SK-MEL-5 (cell line): ENCODE measurements at places on chromosomes 4 and X. TPM values are rescaled to one million over a fixed set of nuclear protein-coding genes. Genes with fewer than 3 reads are reported as not detected.

Gene TRAM1L1
- 1.7 and 2.8 TPM in 2 replicates for total RNA-seq

Gene PDLIM3
- total RNA-seq: 73.2 and 79.0 TPM in 2 replicates

Gene MAP3K15
- 0.19 and 0.66 TPM in 2 replicates for total RNA-seq

Gene CXCL6
- total RNA-seq: not detected in 2 replicates

Gene OFD1
- 12.7 and 14.1 TPM in 2 replicates for total RNA-seq

Gene DDIT4L
- 0.53 and 0.55 TPM in 2 replicates for total RNA-seq

Gene ADRA2C
- 14.1 and 15.7 TPM in 2 replicates for total RNA-seq

Gene AKAP14
- not detected in 2 replicates for total RNA-seq

Gene L1CAM
- 58.4 and 78.9 TPM in 2 replicates for total RNA-seq

Gene LRCH2
- total RNA-seq: 2.3 and 3.0 TPM in 2 replicates

Gene POU4F2
- total RNA-seq: not detected in 2 replicates

Gene PRMT9
- total RNA-seq: 8.2 and 8.9 TPM in 2 replicates

Gene RS1
- 0.08 TPM in 1 of 2 replicates, not detected in the other for total RNA-seq

Gene CCDC110
- total RNA-seq: 0.92 and 2.7 TPM in 2 replicates

Gene DMRTC1
- not detected in 2 replicates for total RNA-seq

Gene TMEM144
- total RNA-seq: 26.8 and 27.1 TPM in 2 replicates

Gene GPR143
- total RNA-seq: 207 and 215 TPM in 2 replicates

Gene SPARCL1
- total RNA-seq: 0.11 TPM in 1 of 2 replicates, not detected in the other

Gene UVSSA
- total RNA-seq: 6.0 and 7.3 TPM in 2 replicates
